ENCODE measurements at places on chromosomes 7 and 10.

- no peak for DNase-seq
These were observed 340.6 kb upstream of the NRP1 start for GRCh38 chr10:33674986-33675599.

DNA sequence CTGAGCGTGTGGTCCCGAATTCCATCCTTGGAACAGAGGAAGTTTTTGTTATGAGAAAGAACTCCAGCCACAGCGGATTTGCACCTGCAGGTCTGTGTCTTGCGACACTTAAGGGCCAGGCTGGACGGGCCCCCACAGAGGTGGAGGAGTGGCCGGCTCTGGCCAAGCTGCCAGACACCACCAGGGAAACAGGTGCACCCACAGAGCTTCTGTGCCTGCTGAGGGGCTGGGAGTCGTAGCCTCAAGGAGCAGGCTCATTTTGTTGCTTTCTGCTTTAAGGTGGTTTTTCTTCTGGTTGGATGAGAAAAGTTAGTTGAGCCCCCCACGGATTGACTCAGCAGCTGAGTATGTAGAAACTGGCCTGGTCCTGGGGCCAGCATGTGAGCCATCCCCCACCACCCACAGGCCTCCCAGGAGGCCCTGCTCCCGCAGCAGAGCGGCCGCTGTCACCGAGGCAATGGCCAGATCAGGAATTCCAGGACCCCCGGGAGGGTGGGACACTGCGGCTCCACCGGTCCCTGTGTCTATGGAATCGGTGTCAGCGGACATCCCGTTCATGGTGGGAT is 41.9 kb downstream of the NKX6-2 start:
- DNase-seq = no peak

DNA sequence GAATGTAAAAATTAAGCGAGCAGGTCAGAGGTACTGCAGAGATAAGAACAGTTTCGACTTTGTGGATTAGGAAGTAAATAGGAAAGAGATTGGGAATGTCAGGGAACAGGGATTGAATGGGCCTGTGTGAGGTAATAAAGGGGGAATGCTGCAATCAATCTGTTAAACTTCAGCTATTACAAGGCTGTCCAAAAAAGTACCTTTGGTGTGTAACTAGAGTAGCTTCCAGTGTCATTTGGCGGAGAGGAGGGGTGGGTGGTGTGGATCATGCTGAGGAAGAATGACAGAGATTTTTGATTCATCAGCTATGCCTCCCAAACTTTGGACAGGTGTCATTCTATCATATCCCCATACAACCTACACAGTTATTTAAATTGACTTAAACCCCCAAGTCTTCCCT is 128.2 kb upstream of the RHEB start:
- DNase-seq = no peak

- no peak for DNase-seq
These were observed 128.1 kb downstream of the ELFN1 start for GRCh38 chr7:1798191-1798590.

GRCh38 chr10:49408519-49409306 is 12.8 kb upstream of the DRGX start:
- no peak for DNase-seq

GRCh38 chr7:122802301-122802751 is 83.9 kb downstream of the CADPS2 start:
- DNase-seq = no peak

DNA sequence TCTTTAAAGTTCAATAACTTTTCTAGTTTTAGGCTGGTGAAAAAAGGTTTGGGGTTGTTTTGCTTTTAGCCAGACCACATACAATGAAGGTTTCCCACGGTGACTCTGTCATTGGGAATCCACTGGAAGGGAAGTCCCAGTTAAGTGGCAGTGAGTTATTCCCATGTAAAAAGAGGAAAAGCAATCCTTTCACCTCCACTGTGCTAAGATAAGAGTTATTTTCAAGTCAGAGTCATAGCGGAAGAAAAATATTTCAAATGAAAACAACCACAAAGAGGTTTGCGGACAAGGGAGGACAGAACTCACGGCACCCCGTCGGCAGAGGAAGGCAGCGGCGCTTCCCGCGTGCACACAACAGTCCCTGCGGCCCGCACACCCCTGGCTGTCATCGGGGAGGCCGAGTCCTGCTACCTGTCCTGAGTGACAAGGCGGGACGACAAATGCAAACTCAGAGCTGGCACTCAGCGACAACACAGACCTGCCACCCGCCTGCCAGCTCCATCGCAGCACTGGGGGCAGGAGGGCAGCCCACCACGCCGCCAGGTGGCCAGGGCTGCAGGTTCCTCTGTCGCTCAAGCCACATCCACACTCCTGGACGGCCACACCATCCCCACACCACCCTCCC is 9.3 kb upstream of the PAPOLB start:
- no peak for DNase-seq

GRCh38 chr10:17880601-17881000 is 71.1 kb upstream of the SLC39A12 start:
- no peak for DNase-seq

- no peak for DNase-seq
These were observed 331.3 kb downstream of the PLXNA4 start for GRCh38 chr7:132244903-132245480.

DNA sequence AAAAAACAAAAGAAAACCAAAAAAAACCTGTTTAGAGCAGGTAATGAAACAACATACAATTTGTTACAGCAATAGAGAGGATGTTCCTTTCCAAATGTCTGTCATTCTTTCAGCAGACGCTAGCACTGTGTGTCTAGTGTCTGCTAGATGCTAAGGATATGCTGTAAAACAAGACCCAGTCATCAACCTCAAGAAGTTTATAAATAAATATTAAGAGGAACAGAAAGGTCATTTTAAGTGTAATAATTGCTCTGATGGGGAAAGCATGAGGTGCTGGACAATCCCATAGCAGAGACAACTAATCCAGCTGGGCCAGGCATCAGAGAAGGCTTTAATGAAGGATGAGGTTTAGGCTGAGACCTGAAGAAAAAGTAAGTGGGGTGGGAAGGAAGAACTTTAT is 23.3 kb upstream of the ASCC1 start:
- no peak for DNase-seq

DNA sequence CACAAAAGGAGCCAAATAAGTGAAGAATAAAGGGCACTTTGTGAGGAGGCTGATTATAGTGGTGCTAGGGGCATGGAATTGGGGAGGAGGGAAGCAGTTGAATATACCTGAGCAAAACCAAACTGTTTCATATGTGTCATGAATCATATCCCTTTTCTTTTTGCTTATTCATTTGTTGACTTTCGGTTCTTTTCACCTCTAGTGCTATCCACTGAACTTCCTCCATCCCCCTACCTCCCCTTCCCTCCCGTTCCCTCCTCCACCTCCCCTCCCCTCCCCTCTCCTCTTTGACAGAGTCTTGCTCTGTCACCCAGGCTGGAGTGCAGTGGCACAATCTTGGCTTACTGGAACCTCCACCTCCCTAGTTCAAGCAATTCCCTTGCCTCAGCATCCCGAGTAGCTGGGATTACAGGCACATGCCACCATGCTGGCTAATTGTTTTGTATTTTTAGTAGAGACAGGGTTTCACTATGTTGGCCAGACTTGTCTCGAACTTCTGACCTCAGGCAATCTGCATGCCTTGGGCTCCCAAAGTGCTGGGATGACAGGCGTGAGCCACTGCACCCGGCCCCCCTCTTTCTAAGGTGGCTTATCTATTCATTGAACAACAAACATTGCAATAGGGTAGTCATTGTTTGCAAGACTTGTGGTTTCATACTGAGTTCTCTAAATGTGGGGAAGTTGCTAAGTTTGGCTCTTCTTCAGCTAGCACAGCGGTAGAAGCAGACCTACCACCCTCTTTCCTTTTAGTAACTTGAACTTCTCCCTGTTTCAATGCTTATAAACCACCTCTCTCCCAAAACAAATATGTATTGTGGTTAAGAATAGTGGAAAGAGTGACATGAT is 150.4 kb upstream of the PRPS1L1 start:
- peak; percentile 37 for DNase-seq

DNA sequence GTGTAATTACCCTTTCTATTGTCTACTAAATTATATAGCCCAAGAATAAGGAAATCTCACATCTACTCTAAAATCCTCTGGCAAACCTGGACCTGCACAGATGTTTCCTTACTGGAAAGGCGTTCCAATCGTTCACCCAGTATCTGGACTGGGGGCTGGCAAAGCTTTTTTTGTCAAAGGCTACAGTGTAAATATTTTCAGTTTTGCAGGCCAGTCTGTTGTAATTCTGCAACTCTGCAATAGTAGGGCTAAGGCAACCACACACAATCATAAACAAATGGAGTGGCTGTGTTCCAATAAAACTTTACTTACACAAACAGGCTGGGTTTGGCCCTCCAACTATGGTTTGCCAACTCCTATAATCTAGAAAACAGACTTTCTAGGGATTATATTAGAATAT is 56.2 kb downstream of the GLI3 start:
- DNase-seq = no peak

DNA sequence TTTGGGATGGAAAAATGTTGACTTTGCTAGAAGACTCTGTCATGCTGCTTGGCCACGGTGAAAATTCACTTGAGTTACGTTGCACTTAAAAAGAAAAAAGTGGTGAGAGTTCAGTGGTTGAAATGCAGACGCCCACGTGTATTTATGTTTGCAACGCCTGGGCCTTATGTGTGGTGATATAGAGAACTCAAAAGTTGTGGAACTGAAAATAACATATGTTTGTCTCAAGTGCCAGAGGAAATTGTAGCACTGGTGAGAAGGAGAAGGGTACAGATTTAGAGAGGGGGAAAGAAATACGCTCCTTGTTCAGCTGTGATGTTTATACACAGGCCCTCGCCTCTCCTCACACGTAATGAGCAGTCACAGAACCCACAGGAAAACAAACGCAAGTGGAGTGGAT is 73.6 kb downstream of the EMX2 start:
- no peak for DNase-seq

DNA sequence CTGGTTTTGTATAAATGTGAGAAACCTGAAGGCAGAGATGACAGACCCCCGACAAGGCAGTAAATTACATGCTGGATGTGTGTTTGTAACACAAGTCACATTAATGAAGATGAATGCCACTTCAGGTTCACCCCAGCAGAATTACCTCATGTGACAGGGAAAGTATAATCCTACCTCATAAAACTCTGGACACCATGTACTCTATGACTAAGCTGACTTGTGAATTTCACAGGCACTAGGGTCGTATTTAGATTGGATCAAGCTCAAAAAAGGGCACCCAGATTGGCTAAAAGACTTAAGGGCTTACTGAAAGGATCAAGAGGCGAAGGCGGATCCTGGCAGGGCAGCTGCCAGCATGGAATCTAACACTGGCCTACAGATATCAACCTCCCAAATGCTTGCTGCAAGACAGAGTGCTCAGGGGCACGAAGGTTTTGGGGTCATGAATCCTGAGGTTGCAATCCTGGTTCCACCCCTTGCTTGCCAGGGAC is 161.4 kb downstream of the PIP4K2A start:
- DNase-seq = no peak

DNA sequence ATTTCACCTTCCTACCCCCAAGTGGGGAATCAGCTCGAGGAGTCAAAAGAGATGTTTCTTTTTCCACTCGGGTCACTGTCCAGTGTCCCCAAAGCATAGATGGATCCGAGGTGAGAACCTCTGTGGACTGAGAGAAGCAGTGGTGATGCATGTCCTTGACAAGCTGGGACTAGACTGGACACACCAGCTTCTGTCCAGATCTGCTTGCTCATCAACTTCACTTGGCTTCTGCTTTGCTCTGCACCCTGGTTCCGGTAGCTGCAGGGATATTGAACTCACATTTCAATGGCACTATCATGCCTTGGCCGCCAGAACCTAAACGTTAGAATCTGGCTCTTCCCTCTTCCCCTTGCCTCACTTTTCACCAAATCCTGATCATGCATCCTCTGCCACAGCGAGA is 50.3 kb upstream of the CXCL12 start:
- no peak for DNase-seq

DNA sequence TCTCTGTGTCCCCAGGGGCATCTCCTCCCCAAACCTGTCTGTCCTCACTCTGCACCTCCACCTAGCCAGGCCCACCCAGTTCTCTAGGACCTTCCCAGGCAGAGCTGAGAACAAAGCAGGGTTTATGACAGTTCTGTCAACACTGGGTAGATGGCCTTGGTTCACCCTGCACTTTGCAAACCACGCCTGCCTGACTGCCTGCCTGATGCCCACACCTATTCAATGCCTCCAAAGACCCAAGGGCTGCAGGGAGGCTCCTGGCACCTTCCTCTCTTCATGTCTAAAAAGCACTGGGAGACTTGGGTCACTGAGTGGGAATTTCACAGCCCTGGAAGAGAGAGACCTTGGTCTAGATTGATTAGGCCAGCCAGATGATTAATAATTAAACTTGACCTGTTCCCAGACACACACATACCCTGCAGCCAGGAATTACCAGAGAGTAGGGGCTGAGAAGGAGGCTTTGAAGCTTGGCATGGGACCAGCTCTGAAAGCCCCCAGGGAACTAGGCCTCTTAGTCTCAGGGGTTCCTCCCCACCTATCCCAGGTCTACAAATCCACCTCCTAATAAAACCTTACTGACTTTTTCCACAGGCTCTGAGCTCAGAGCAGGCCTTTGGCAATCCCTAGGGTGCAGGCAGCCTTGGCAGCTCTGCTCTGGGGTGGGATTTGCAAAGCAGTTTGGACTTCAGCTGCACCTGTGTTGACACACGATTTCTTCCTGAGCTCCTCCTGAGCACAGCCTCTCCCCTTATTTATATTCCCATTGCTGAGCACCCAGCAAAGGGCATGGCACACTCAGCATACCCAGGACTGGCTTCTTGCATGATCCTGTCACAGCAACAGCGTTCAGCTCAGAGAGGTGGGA is 25.7 kb upstream of the PDCD4 start:
- DNase-seq = no peak

- peak; percentile 33 for DNase-seq
These were observed 148.8 kb downstream of the HECW1 start for GRCh38 chr7:43260980-43261878.

DNA sequence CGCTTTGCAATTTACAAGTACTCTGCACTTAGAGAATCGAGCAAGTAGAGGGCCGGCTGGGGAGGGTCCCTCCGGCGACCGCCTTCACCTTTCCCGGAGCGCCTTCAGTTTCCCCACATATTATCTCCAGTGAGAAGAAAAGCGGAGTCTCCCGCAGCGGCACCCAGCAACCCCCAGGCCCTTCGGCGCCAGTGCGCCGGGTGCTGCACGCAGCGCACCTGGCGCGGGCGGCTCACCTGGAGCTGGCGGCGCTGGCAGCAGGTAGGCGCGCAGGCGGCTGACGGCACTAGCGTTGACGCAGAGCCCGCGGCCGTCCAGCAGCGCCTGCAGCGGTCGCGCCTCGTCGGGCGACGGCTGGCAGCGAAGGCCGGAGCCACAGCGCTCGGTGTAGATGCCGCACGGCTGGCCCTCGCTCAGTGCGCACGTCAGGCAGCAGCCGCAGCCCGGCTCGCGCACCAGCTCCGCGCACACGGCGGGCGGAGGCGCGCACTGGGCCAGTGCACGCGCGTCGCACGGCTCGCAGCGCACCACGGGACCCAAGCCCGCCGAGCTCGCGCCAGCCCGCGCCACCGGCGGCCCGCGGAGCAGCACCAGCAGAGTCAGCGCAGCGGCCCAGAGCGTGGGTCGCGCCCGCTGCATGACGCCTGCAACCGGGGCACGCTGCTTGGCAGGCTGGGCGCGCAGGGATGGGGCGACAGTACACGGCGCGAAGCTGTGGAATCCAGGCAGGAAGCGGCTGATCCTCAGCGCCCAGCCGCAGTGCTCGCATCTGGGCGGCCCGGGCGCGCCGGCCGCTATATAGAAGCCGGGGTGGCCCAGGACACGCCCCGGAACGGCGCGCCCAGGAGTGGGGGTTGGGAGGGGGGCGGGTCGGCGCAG is at the start of gene IGFBP3:
IGFBP3 (minus strand) TSS at position 771 of the 879 bp plus-strand sequence; CDS start at position 639, 132 bp downstream.
- no peak for DNase-seq

- DNase-seq = no peak
These were observed 72.3 kb upstream of the APBB1IP start for GRCh38 chr10:26365681-26366358.

Measured in CD4-positive, alpha-beta T cell treated with Interferon alpha-2 for 1 hour (primary cell).